Spleen (tissue), 13 donors: ENCODE measurements at places on chromosomes 11 and 22. TPM values are rescaled to one million over a fixed set of nuclear protein-coding genes. Genes with fewer than 3 reads are reported as not detected.

The PAX6 gene
- total RNA-seq = not detected

The SPON1 gene
- total RNA-seq = 10.7 TPM

The IL10RA gene
- 152 TPM for total RNA-seq

The ACRV1 gene
- total RNA-seq = not detected

The BDNF gene
- 0.07 TPM for total RNA-seq

The DEUP1 gene
- total RNA-seq = not detected

DNA sequence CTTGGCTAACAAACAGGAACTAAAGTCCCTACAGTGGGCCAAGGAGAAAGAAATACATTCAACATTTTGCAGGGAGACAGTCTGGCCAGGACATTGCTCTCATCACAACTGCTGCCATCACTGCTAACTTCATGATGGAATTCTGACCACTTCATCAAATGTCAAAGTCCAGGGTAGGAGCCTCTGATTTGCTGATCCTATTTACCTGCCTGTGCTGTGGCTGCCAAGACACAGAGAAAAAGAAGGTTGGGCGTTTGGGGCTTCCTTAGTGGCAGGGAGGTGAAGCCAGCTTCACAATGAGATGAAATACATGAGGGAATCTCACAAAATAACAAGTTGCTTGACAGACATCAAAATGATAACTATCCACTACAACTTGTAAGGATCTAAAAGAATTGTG is 343.9 kb upstream of the CADM1 start:
- H3K4me3 ChIP-seq = no peak overlapping the region
- no peaks in the 10 kb centered on the region for H3K27me3 ChIP-seq
- H3K4me1 ChIP-seq = no peaks in the 10 kb centered on the region
- no peaks in the 10 kb centered on the region for H3K36me3 ChIP-seq
- DNase-seq = no peak

- H3K4me1 ChIP-seq = peaks cover 30% of the 10 kb centered on the region
- DNase-seq = no peak
- peak overlapping the region; percentile 99 for H3K27ac ChIP-seq
Measured at GRCh38 chr11:61163714-61164605, 2.7 kb upstream of the VPS37C start.

DNA sequence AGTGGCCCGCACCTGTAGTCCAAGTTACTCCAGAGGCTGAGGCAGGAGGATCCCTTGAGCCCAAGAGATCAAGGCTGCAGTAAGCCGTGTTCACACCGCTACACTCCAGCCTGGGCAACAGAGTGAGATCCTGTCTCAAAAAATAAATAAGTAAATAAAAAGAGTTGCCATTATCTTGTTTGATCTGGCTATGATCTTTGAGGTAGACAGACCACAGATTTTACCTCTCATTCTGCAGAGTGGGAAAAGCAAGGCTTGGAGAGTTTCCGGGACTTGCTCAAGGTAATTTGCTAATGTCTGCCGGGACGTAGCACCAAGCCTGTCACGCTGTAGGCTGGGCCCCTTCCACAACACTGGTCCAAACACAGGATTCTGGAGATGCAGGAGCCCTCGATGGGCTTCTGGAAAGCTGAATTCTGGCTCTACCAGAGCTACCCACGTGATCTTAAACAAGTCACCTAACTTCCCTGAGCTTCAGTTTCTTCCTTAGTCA is 6.8 kb downstream of the GRAP2 start:
- peaks cover 22% of the 10 kb centered on the region for H3K4me1 ChIP-seq
- no peaks in the 10 kb centered on the region for H3K27me3 ChIP-seq
- peak overlapping the region; percentile 80 for H3K27ac ChIP-seq
- H3K36me3 ChIP-seq = no peaks in the 10 kb centered on the region

- H3K27me3 ChIP-seq = no peaks in the 10 kb centered on the region
- no peaks in the 10 kb centered on the region for H3K36me3 ChIP-seq
- H3K4me1 ChIP-seq = no peaks in the 10 kb centered on the region
- no peak overlapping the region for H3K4me3 ChIP-seq
Measured at GRCh38 chr11:65826984-65827735, 6.6 kb upstream of the SNX32 start.

DNA sequence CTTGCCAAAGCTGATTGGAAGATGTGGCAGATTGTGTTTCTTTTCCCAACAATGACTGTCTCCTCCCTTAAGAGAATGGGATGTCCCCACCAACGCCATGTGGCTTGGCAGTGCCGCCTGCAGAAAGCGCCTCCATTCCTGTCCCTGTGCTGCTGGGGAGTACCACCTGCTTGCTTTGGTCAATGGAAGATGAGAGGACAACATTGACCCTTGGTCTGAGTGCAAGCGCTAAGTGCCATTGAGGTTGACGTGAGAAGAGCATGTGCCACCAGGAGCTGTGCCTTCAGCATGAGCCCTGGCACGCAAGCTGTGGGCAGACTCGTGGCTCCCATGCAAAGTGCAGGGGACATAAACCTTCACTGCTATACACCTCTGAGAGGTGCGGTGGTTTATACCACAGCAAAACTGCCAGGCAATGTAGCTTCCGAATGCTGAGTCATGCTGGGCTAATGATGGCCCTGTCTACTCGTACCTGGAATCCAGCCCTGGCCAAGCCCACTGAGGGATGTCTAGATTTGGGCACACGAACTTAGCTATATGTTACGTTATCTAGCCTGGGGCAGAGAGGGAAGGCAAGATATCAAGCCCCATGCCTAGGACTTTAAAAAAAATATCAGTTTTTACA is 41.9 kb downstream of the MYEOV start:
- H3K4me1 ChIP-seq = peaks cover 13% of the 10 kb centered on the region
- no peaks in the 10 kb centered on the region for H3K36me3 ChIP-seq
- no peak overlapping the region for H3K4me3 ChIP-seq
- DNase-seq = no peak

- no peaks in the 10 kb centered on the region for H3K27me3 ChIP-seq
- peaks cover 100% of the 10 kb centered on the region for H3K4me1 ChIP-seq
Measured at GRCh38 chr22:42930810-42931420, 73.8 kb upstream of the ARFGAP3 start.
